ENCODE measurements at places on chromosomes 7 and 10.

DNA sequence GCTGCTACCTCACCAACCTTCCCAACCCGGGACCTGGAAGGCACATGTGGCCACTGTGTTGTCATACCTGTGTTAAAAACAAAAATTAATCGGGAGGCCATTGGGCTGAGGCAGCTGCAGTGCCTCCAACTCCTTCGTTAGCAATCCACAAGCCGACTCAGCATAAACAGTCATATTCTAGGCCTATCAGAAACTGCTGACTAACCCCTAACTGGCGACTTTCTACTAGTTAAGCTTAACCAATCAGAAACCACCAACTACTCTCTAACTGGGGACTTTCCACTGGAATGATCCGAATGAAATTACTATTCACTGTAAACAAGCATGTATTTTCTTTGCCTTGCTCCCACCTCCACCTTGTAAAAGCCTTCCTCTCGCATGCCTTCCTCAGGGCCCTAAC lies 14.1 kb upstream of the TMEM72 start:
- DNase-seq = no peak
- peaks cover 12% of the 10 kb centered on the region for H3K4me1 ChIP-seq
- no peak overlapping the region for H3K4me3 ChIP-seq
- no peaks in the 10 kb centered on the region for H3K27me3 ChIP-seq
- no peaks in the 10 kb centered on the region for H3K36me3 ChIP-seq

GRCh38 chr7:104156842-104157277 lies 51.0 kb downstream of the ORC5 start:
- H3K27me3 ChIP-seq = no peaks in the 10 kb centered on the region
- no peaks in the 10 kb centered on the region for H3K4me1 ChIP-seq
- H3K4me3 ChIP-seq = no peak overlapping the region
- H3K27ac ChIP-seq = no peak overlapping the region

- H3K4me1 ChIP-seq = no peaks in the 10 kb centered on the region
- H3K27ac ChIP-seq = no peak overlapping the region
- H3K36me3 ChIP-seq = no peaks in the 10 kb centered on the region
Measured at GRCh38 chr10:77360835-77361234, 276.8 kb downstream of the KCNMA1 start.

DNA sequence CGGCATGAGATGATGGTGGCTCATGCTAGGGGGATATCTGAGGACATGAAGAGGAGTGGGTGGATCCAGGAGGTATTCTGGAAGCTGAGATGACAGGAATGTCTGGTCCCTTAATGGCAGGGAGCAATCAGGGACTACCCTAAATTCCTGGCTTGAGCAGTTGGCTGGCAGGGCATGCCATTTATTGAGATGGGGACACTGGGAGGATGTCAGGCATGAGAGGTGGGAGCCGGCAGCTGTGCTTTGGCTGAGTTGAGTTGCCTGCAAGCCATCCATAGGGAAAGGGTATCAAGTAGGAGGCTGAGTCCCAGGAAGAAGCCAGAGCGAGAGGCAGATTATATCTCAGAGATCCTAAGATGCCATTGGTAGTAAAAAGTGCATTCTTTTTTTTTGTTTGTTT lies 69.6 kb downstream of the COL26A1 start:
- H3K4me3 ChIP-seq = no peak overlapping the region
- no peak for DNase-seq
- H3K27me3 ChIP-seq = peaks cover 39% of the 10 kb centered on the region
- peak overlapping the region; percentile 42 for H3K27ac ChIP-seq
- peaks cover 12% of the 10 kb centered on the region for H3K4me1 ChIP-seq

DNA sequence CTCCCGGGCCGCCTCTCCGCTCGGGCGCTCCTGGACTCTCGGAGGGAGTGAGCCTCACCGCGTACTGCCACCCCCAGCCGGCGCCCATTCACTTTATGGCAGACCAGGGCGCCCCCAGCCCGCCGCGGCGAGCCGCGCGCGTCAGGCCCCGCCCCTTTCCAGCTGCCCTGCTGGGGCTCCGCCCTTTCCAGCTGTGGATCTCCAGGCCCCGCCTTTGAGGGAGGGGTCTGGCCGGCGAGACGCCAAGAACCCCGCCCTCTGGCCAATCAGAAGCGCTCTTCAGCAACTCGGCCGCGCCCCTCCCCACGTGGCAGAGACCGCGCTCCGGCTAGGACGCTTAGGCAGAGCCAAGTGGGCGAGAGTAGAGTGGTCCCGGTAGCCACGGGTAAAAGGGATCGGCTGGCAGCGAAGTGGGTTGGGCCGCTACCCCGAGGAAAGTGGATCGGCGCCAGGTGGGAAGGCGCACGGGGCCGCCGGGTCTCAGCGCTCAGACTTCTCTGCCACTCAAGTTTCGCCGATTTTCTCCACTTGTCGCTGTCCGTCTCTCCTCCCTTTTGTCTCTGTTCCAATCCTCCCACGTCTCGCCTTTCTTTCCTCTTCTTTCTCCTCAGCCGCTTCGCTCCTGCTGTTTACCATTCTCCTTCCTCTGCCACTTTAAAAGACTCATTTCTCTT lies at the start of gene PITX3:
PITX3 (minus strand) TSS at position 69 of the 674 bp plus-strand sequence. CDS start 9,432 bp downstream, outside the sequence.
- peaks cover 3% of the 10 kb centered on the region for H3K36me3 ChIP-seq
- H3K4me1 ChIP-seq = peaks cover 36% of the 10 kb centered on the region
- H3K4me3 ChIP-seq = peak within 1 kb of the TSS; percentile 83
- no peak within 1 kb of the TSS for H3K27ac ChIP-seq
- peak; percentile 85 for DNase-seq

DNA sequence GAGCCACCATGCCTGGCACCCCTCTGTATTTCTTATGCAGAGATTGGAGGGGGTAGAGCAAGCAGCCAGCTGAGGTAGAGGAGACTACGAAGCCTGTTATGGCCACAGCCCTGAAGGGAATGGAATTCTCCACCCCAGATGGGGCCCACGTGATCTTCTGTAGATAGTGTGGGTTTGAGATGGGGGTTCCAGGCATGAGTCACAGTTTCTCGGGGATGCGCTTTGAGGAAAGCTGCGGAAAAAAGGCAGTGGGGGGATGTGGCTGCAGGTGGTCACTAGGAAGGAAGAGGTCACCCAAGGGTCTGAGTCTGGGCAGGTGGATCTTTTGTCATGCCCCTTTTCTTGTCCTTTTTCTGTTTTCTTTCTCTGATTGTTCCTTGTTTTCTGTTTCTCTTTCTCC lies 11.5 kb downstream of the FAM131B start:
- H3K4me3 ChIP-seq = no peak overlapping the region
- no peaks in the 10 kb centered on the region for H3K36me3 ChIP-seq
- peaks cover 2% of the 10 kb centered on the region for H3K4me1 ChIP-seq

DNA sequence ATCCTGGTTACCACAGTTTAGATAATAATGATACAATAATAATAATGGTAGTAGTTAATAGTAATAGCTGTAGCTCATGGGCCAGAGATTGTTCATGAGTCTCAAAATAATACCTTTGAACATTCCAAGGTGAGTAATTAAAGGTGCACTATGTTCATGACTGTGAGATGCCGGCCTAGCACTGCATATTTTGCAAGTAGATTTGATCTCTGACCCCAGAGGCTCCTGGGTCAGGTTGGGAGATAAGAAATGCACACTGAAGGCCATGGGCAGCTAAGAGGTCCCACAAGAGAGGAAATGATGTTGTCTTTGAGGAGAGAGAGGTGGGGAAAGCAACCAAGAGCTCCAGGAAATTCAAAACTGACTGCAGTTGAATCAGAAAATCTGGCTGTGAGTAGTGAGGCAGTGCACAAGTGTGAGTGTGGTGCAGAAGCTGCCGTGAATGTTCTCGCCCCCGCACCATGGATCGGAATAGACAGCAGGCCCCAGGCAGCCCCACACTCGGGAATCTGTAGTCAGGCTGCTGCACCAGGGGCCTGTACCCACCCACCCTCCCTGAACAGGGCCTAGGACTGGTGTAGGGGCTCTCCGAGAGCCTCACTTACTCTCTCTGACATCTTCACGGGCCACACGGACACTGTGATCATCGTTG lies 11.9 kb downstream of the CPXM2 start:
- no peak overlapping the region for H3K4me3 ChIP-seq
- no peak overlapping the region for H3K27ac ChIP-seq
- no peak for DNase-seq
- no peaks in the 10 kb centered on the region for H3K4me1 ChIP-seq

- H3K4me3 ChIP-seq = no peak overlapping the region
- peaks cover 9% of the 10 kb centered on the region for H3K36me3 ChIP-seq
- peaks cover 27% of the 10 kb centered on the region for H3K4me1 ChIP-seq
Measured at GRCh38 chr7:149625947-149626392, 128.4 kb upstream of the ZNF746 start.

- no peak for DNase-seq
- no peaks in the 10 kb centered on the region for H3K27me3 ChIP-seq
- H3K4me3 ChIP-seq = no peak overlapping the region
- peaks cover 31% of the 10 kb centered on the region for H3K36me3 ChIP-seq
- no peak overlapping the region for H3K27ac ChIP-seq
- H3K4me1 ChIP-seq = peaks cover 16% of the 10 kb centered on the region
Measured at GRCh38 chr7:5381071-5381772, 42.4 kb downstream of the TNRC18 start.

DNA sequence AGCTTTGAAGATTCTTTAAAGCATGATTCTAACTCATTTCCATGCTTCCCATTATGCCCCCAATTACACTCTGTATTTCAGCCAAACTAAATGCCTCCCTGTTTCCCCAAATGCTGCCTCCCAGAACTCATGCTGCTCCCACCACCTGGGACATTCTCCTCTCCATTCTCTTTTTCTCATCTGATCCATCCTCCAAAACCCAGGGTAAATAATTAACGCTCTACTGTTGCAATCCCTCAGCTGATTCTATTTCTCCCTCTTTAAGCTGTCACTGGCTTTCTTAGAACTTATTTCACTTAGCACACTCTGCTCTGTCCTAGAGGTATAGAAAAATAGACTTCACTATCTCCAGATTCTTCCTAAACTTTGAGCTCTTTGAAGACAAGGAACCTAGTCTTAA lies 104.7 kb downstream of the ICA1 start:
- H3K4me1 ChIP-seq = peaks cover 4% of the 10 kb centered on the region
- H3K27ac ChIP-seq = no peak overlapping the region
- H3K4me3 ChIP-seq = no peak overlapping the region
- H3K27me3 ChIP-seq = peaks cover 5% of the 10 kb centered on the region
- DNase-seq = no peak
- H3K36me3 ChIP-seq = no peaks in the 10 kb centered on the region

GRCh38 chr10:101624526-101625102 lies 36.5 kb downstream of the DPCD start:
- H3K4me1 ChIP-seq = peaks cover 28% of the 10 kb centered on the region
- peaks cover 68% of the 10 kb centered on the region for H3K36me3 ChIP-seq

GRCh38 chr7:88300401-88300945 lies 6.2 kb downstream of the STEAP4 start:
- no peaks in the 10 kb centered on the region for H3K36me3 ChIP-seq
- H3K4me1 ChIP-seq = no peaks in the 10 kb centered on the region
- H3K27ac ChIP-seq = no peak overlapping the region
- no peak overlapping the region for H3K4me3 ChIP-seq
- DNase-seq = no peak

GRCh38 chr10:129187331-129187730 lies 279.7 kb upstream of the MGMT start:
- H3K36me3 ChIP-seq = no peaks in the 10 kb centered on the region
- no peak overlapping the region for H3K27ac ChIP-seq
- H3K4me1 ChIP-seq = no peaks in the 10 kb centered on the region
- peaks cover 2% of the 10 kb centered on the region for H3K27me3 ChIP-seq
- no peak overlapping the region for H3K4me3 ChIP-seq
- no peak for DNase-seq

GRCh38 chr7:148803094-148803493 lies 81.0 kb downstream of the EZH2 start:
- no peaks in the 10 kb centered on the region for H3K4me1 ChIP-seq
- no peak overlapping the region for H3K4me3 ChIP-seq
- no peaks in the 10 kb centered on the region for H3K27me3 ChIP-seq
- peak overlapping the region; percentile 20 for H3K27ac ChIP-seq
- DNase-seq = no peak

DNA sequence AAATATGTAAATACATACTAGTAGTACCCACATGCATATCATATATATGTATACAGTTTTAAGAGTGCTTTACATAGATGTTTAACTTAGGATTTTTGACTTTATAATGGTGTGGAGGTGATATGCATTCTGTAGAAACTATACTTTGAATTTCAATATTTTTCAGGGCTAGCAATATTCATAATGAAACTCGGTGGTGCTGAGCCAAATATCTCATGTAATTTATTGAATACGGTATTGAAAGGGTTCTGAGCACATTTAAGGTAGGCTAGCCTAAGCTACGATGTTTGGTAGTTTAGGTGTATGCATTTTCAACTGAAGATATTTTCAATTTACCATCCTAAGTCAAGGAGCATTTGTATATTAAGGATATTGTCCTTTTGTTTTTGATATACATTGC lies 36.0 kb downstream of the ZNRF2 start:
- peaks cover 64% of the 10 kb centered on the region for H3K4me1 ChIP-seq
- no peaks in the 10 kb centered on the region for H3K27me3 ChIP-seq
- no peak for DNase-seq
- peaks cover 6% of the 10 kb centered on the region for H3K36me3 ChIP-seq
- H3K27ac ChIP-seq = peak overlapping the region; percentile 44
- H3K4me3 ChIP-seq = no peak overlapping the region

DNA sequence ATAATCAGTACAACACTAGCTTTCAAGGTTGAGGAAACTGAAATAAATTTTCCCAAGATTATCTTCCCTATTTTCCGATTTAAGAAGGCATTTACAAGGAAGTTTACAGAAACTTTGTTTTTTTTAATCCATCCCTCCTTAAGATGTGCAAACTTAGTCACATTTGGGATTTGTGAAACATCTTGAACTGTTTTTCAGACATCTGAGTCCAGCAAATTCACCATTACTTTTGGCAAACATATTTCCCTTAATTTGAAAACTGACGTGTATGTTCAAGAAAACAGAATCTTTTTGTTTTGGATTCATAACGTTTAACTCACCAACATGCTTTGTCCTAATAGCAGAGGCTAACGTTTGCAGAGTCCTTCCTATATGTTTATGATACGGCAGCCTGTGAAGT lies 19.5 kb downstream of the GLI3 start:
- peaks cover 19% of the 10 kb centered on the region for H3K27me3 ChIP-seq
- H3K4me1 ChIP-seq = no peaks in the 10 kb centered on the region
- H3K36me3 ChIP-seq = no peaks in the 10 kb centered on the region
- H3K27ac ChIP-seq = no peak overlapping the region

GRCh38 chr7:43537765-43538403 lies 45.0 kb upstream of the STK17A start:
- peaks cover 18% of the 10 kb centered on the region for H3K27me3 ChIP-seq
- H3K4me3 ChIP-seq = no peak overlapping the region
- H3K27ac ChIP-seq = no peak overlapping the region
- no peak for DNase-seq

Measured in stimulated activated naive B cell treated with anti-CD40 and anti-IgM and Interleukin-4, amounts not matched to agents 10 μg/mL and 1 μg/mL and 100 μg/mL, for 72 hours (primary cell).